ENCODE measurements at places on chromosomes 4 and X. TPM values are rescaled to one million over a fixed set of nuclear protein-coding genes. Genes with fewer than 3 reads are reported as not detected.

SOD3 gene
- not detected for total RNA-seq

SPINK2 gene
- total RNA-seq = not detected

ZFP92 gene
- total RNA-seq = 0.07 TPM

- DNase-seq = no peak
Observed at GRCh38 chr4:99652596-99653436, 4.8 kb downstream of the C4orf54 start.
